Stimulated activated CD8-positive, alpha-beta memory T cell treated with anti-CD3 and anti-CD28 coated beads, Interleukin-7, amount 100 ng/mL, for 1 hour (primary cell): ENCODE measurements at places on chromosomes 1 and 21.

- no peak for DNase-seq
These were observed 333.9 kb downstream of the CAMTA1 start for GRCh38 chr1:7119156-7119555.

DNA sequence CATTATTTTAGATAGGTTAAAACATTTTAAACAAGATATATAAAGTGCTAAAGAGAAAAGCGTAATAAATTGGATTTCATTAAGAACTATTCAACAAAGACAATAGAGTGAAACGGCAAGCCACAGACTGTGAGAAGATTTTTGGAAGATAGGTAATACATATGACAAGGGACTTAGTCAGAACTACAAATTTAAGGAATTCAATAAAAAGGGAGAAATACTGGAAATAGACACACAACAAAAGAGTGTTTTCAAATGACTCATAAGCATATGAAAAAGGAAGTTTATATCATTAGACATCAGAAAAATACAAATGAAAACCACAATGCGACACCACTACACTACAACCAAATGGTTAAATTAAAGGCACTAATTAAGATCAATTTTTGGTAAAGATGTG lies 90.5 kb downstream of the GDAP2 start:
- no peak for DNase-seq

GRCh38 chr1:214660190-214660589 lies 57.2 kb downstream of the CENPF start:
- no peak for DNase-seq

- DNase-seq: no peak
These were observed 27.0 kb upstream of the IL12RB2 start for GRCh38 chr1:67280696-67281095.

DNA sequence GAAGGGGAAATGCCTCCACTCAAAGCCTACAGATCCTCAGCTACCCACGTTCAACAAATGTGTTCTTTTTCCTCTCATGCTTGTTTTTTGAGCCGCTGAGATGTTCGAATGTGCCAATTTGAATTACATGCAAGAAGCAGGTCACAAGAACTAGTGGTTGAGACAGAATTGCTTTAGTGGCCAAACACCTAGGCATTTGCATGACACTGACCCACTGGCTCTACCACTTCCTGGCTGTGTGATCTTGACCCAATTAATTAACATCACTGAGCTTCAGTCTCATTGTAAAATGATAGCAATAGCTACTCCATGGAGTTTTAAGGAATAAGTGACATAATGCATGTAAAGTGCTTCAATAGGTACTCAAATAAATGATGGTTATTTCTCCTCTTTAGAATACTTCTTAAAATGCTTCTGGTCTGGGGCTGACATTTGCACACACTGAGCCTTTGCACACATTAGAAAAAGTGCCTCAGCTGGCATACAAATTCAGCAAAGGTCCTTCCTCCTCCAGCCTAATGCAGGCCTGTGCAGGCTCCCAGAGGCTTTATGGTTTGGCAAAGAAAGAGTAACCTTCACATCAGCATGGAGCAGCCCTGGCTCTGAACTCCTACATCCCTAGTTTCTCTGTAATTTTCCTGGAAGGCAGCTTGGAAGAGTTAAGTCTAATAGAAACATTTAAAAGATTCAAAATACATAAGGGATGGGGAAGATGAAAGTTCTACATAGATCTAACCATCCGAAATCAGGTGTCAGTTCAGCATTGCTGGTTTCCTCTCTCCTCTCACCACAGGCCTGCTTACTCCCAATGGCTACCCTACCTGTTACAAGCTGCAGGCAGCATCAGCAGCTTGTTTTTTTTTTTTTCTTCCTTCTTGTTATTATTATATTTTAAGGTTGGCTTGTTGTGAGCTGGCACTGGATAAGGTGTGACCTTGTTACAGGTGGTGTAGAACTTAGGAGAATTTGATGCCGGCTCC lies 107.4 kb downstream of the TBX19 start:
- DNase-seq: no peak

GRCh38 chr1:47229031-47229885 lies 2.8 kb downstream of the TAL1 start:
- no peak for DNase-seq

GRCh38 chr1:72986591-72987290 lies 704.4 kb upstream of the NEGR1 start:
- DNase-seq: no peak

DNA sequence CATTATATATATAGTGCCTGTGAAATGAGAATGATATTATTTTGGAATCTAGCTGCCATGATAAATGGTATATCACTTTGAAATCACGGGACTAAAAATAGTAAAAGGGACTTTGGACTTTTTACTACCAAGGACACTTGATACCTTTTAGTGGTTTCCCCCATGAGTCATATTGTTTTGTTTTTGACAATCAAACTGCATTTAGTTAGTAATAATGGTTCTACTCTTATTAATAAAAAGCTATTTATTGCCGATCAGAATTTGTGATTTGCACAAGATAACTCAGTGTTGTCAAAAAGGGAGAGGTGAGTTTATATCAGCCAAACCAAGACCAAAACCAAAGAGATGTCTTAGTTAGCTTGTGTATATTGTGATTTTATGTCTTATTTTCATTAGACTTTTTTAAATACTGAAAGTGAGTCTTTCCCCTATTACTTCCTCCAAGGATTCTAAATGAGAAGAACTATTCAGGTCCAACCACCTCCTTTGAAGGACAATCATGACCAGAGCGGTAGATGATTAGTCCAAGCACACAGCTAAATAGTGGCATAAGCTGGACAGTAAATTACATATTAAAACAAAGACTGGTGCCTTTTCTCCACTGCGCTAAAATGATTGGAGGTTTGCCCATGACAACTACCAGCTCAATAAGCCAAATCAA lies 281.7 kb upstream of the ESRRG start:
- DNase-seq: no peak

GRCh38 chr1:208105756-208106155 lies 138.4 kb downstream of the PLXNA2 start:
- DNase-seq: no peak

DNA sequence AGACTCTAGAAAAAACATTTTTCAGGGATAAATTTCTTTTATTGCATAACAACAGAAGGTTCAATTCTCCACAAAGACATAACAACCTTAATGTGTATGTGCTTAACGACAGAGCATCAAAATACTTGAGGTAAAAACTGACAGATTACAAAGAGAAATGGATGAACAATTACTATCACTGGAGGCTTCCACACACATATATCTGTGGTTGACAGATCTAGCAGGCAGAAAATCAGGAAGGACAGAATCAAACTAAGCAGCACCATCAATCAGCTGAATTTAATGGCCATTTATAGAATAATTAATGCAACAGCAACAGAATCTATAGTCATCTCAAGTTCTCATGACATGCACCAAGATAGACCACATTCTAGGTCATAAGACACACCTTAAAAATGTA lies 306.0 kb upstream of the GREM2 start:
- no peak for DNase-seq

- DNase-seq: no peak
These were observed 91.7 kb downstream of the TYW3 start for GRCh38 chr1:74824497-74825107.
